ENCODE measurements at places on chromosomes 1 and 21.

GRCh38 chr1:27388337-27389005 lies 4.0 kb upstream of the GPR3 start:
- DNase-seq: peak; percentile 61

- no peak for DNase-seq
Observed at GRCh38 chr1:230169454-230170152, 102.6 kb downstream of the GALNT2 start.

GRCh38 chr1:162782671-162783070 lies 7.8 kb upstream of the HSD17B7 start:
- no peak for DNase-seq

- DNase-seq: no peak
Observed at GRCh38 chr1:198472997-198473396, 67.5 kb downstream of the ATP6V1G3 start.

DNA sequence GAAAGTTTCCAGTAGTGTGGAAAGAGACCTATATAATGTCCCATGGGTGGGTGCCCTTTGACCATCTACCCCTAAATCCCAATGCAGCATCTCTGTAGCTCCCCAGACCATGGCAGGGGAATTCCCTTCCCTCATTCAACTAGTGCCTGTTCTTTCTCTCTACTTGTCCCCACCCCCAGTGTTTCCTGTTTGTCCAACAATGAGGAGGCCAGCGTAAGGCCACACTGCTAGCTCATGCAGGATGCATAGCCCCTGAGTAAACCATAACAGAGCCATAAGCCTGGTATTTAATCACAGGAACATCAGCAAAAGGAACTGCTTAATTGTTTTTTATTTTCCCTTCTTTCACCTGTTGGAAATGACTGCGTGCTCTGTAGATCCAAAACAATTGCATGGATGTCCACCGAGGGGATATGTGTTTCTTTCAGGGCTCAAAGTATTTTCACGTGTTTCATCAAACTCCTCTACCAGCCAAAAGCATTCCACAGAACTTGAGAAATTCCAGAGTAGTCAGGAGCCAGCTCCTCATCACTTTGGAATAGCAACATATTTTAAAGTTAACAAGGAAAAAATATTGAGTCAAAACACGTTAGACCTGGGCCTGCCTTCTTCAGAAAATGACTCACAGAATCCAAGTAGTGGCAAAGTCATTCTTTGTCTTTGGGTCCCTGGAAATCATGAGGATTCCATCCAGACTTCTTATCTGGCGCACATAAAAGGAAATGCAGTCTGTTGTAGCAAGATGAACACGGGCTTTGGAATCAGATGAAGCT lies 162.5 kb upstream of the SGIP1 start:
- no peak for DNase-seq

- DNase-seq: peak; percentile 34
Observed at GRCh38 chr1:109193653-109194590, 19.8 kb upstream of the SARS1 start.

- no peak for DNase-seq
Observed at GRCh38 chr1:190084552-190084951, 393.1 kb downstream of the BRINP3 start.

GRCh38 chr1:241744591-241744990 lies 92.5 kb downstream of the WDR64 start:
- DNase-seq: no peak

- no peak for DNase-seq
Observed at GRCh38 chr1:206495493-206496046, 11.8 kb upstream of the RASSF5 start.

- DNase-seq: no peak
Observed at GRCh38 chr1:41977326-41977725, 58.6 kb upstream of the HIVEP3 start.

DNA sequence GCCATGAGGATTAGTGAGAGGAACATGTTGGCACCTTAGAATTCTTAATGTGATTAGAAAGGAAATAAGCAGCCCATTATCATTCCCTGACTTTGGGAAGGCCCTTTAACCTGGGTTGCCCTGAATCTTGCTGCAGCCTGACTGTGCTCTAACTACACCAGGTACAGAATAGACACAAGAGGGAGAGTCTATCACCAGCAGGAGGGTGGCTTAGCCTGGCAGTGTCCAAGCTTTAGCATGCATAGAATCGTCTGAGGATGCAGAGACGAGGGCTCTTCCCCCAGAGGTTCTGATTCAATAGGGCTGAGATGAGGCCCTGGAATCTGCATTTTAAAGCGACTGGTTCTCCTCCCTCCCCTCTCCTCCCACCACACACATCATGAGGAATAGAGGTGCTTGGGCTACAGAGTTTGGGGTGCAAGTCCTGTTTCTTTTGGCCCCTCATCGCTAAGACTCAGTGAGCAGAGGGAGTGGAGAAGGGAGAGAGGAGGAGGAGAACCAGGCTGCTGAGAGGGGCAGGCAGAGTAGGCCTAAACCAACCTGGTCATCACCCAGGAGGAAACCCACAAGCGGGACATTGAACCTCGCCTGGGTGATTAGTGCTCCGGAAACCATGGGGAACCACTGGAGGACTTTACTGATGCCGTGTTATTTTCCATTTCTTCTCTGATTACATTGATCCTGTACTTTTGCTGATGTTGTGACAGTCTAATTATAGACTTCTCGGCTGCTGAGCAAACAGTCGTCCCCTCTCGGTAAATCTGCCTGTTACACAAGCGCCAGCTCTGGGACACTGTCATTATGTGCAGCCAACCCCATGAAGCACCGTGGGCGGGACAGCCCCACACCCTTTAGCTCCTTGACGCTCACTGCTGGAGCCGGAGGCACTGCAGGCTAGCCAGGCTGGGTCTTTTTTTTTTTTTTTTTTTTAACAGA lies 6.3 kb upstream of the TENT5C start:
- no peak for DNase-seq

DNA sequence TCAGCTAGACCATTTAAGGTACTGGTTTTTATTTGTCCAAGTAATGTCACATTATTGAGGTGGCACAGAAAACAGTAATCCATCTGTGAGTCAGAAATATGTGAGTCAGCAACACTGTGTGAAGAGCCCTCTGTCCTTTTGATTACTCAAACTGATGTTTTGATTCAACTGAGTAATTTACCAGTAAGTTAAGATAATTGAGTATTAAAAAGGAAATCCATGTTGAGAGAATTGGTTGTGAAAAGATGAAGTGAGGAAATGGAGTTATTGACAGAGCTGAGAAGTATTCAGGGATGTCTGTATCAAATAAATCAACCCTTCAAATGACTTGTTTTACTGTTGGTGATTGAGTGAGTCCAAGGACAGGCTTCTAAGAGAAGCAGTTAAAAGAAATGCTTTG lies 302.7 kb upstream of the SGIP1 start:
- DNase-seq: no peak

DNA sequence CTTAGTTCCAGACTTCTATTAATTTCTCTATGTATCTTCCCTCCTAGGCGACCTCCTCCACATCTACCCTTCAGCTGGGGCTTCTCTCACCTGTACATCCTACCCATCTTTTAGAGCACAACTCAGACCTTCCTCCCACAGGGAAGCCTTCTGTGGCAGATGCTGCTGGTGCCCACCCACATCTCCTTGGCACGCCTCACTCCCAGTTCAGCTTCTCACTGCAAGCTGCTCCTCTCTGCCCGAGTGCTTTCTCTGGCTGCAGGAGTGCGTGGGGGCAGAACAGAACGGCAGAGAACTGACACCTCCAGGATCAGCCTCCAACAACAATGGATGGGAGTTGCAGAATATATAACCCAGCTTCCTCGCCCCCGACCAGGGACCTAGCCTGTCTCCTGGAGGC lies 36.5 kb downstream of the ZBTB18 start:
- no peak for DNase-seq

- DNase-seq: no peak
Observed at GRCh38 chr1:2201062-2201461, 6.5 kb upstream of the FAAP20 start.

DNA sequence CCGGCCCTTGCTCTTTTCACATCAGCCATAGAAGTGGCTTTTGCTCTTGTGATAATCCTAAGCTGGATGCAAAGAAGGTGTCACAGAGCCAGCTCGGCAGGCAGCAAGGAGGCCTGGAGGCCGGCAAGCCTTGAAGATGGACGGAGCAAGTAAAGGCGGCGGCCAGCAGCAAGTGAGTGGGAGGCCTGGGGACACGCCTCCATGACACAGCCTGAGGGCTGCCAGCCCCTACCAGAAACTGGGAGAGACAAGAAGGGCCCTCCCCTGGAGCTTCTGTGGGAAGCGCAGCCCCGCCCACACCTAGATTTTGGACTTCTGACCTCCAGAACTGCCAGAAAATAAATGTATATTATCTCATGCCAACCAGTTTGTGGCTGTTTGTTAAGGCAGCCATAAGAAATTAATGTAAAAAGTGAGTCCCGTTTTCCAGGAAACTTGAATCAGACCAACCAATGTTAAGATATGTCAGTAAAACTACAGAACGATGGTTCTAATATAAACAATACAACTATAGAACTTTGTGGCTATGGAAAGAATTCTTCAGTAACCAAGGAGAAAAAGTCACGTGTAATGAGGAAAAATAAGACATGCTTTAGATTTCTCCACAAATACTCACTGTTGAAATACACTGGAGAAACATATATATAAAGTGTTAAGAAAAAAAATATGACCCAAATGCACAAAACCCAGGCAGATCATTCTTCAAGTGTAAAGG lies 49.9 kb downstream of the BACE2 start:
- no peak for DNase-seq

- DNase-seq: no peak
Observed at GRCh38 chr1:61839679-61840078, 97.4 kb downstream of the PATJ start.

GRCh38 chr21:44712203-44713028 lies 1.0 kb upstream of the TSPEAR start:
- DNase-seq: no peak

- DNase-seq: peak; percentile 61
Observed at GRCh38 chr1:89454845-89455521, 69.6 kb upstream of the LRRC8B start.

DNA sequence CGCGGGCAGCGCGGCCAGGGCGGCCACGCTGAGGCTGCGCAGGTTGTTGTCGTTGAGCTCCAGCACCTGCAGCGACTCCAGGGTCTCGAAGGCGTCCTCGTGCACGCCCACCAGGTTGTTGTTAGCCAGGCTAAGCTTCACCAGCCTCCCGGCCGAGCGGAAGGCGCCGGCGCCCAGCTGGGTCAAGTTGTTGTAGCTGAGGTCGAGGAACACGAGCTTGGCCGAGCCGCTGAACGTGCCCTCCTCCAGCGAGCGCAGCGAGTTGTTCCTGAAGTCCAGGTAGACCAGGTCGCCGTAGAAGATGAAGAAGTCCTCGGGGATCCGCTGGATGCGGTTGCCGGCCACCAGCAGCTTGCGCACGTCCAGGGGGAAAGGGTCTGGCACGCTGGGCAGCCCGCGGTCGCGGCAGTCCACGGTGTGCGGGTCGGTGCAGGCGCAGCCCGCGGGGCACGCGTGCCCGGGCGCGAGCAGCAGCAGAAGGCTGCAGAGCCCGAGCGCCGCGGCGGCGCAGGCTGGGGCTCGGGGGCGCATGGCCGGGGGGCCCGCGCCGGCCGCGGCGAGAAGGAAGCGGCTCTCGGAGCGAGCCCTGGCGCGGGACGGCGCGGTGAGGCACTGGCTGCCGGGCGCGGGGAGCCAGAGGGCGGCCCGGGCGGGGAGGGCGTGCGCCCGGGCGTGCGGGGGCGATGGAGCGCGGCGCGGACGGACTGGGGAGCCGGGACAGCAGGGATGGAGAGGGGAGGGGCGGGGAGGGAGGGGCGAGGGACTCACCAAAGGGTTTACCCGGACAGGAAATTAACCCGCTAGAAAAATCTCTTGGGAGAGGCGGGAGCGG lies 524 bp downstream of the LRRC38 start:
- no peak for DNase-seq

- DNase-seq: no peak
Observed at GRCh38 chr1:245092638-245092976, 62.2 kb upstream of the KIF26B start.

DNA sequence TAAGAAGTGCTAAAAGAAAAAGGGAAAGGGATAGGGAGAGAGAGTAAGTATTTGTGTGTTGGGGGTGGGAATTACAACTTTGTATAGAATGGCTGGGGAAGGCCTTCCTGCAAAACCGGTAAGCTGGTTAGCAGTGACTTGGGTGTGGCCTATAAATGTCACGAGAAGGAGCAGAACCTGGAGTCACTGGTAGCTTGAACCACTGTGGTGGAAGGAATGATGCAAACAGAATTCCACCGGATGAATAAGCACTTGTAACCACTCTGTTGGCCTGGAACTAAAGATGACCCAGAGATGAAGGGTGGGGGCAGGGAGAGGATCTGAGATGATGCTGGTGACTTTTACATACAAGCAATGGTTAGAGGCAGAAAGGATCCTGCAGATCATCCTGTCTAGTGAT lies 8.9 kb downstream of the XKR8 start:
- DNase-seq: peak; percentile 27

DNA sequence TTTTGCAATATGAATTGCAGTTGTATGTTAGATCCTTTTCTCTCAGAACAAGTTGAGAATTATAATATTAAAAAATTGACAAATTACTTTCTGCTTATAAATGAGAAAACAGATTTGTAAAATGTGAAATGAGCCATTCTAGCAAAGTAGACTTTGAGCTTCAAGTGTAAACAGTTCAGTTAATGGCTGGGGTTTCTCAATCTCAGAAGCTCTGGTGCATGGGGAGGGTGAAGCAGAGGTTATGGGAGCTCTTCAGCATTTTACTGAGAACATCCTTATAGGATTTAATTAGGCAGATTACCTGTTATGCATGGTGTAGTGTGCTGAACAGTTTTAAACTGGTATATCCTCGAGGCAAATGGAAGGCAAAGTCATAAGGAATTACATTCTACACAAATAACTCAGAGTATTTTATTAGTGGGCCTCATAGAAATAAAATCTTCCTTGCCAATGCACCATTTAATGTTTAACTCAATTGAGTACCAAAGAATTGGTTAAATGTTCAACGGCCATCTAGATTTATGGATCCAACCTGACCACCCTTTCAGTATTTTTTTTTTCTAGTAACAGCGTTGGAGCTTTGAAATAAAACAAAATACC lies 1143.6 kb upstream of the ADGRL2 start:
- DNase-seq: no peak

- no peak for DNase-seq
Observed at GRCh38 chr1:89287181-89288050, 14.8 kb upstream of the GBP5 start.

- peak; percentile 57 for DNase-seq
Observed at GRCh38 chr1:59699227-59699847, 115.4 kb upstream of the HOOK1 start.

GRCh38 chr1:246595146-246595545 lies 28.9 kb downstream of the CNST start:
- DNase-seq: no peak

- DNase-seq: no peak
Observed at GRCh38 chr1:195105281-195105680, 1503.0 kb downstream of the KCNT2 start.

DNA sequence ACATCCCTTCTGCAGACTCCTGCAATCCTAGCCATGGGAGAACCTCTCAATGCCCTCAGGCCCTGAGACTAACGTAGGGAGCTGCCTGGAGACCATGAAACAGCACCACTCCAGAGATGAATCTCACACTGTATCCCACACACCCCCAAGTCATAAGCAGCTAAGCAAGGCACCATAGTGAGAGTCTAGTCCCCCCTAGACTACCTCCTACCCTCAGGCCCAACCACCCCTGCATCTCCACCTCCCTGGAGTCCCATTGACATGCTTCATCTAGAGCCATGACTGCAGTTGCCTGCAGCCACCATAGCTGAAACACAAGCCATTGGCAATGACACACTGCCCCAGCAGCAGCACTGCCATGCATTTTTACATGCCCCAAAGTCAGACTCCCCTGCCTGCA lies 17.4 kb downstream of the SPRR2G start:
- DNase-seq: no peak

All from CD14-positive monocyte (primary cell).